ENCODE measurements at places on chromosomes 7 and 10. TPM values are rescaled to one million over a fixed set of nuclear protein-coding genes. Genes with fewer than 3 reads are reported as not detected.

DNA sequence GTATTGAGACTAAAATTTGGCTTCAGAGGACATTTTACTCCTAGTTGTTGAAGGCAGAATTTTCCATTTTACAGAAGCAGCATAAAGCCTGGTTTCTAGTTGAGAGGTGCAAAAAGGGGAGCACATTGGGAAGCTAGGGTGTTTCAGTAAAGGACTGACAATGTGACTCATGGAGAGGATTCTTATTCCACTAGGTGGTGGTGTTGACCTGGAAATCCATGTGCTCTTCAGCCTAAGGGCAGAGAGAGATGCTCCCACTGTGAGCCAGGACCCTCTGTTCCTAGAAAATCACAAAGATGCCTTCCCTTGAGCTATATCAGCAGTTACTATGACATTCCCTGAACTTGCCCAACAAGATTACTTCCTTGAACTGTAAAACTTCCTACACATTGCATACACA is 687.8 kb downstream of the IPMK start:
- DNase-seq, result no peak

GRCh38 chr7:2259480-2259879 is 17.5 kb downstream of the NUDT1 start:
- peak; percentile 45 for DNase-seq

DNA sequence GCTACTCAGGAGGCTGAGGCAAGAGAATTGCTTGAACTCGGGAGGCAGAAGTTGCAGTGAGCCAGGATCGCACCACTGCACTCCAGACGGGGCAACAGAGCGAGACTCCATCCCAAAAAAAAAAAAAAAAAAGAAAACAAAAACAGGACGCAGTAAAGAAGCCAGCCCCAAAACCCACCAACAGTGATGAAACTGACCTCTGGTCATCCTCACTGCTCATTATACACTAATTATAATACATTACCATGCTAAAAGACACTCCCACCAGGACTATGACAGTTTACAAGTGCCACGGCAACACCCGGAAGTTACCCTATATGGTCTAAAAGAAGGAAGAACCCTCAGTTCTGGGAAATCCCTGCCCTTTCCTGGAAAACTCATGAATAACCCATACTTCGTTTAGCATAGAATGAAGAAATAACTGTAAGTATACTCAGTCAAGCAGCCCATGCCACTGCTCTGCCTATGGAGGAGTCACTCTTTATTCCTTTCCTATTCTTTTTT is 40.0 kb upstream of the EIF4H start:
- no peak for DNase-seq

DNA sequence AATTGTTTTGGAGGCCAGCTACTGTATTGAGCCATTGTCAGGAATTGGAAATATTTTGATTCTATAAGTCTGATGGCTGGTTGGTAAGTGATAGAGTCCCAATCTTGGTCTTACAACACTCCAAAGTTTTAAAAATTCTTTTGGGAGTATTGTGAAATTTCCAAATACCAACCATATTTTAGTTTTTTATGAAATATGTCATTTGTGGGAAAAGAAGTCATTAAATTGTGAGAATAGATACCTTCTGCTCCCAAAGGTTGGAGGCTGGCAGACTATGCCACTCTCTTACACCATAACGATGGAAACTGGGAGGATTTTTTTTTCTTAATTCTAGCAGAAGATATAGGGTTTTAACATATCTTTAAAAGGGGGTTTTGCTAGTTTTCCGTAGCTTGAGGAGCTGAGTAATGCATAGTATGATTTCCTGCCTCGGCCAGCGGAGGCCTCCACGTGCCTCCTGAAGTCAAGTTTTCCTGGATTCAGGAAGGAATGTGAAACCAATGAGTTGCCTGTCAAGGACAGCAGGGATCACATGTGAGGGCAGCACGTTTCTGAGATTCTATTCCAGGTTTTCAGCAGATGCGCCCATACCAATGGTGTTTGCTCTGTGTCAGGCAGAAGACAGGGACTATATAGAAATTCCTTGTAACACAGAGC is 92.2 kb upstream of the LAMB4 start:
- DNase-seq, result no peak

Gene GJC3
- not detected for total RNA-seq
